ENCODE measurements at places on chromosomes 1 and 21.

DNA sequence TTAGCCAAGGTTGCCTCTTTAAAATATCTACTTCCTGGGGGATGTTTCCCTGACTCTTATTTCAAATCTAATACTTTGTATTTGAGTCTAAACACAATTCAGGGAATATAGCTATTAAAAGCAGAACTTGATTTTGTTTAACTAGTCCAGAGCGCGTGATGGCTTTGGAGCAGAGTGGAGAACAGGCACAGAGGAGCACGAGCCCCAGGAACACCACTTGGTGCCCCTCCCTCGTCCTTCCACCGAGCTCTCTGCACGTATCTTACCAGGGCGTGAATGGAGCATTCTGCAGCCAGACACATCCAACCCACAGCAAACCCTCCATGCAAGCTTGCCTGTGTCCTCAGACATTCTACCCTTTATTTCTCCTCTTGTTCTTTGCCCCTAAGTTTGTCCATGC is 14.1 kb downstream of the KIF26B start:
- DNase-seq: no peak

GRCh38 chr21:28299946-28300345 is 692.7 kb downstream of the LTN1 start:
- DNase-seq: no peak

- DNase-seq: no peak
Observed at GRCh38 chr1:96291468-96291867, 430.1 kb upstream of the PTBP2 start.

GRCh38 chr1:95467036-95467435 is 233.0 kb downstream of the RWDD3 start:
- DNase-seq: no peak

DNA sequence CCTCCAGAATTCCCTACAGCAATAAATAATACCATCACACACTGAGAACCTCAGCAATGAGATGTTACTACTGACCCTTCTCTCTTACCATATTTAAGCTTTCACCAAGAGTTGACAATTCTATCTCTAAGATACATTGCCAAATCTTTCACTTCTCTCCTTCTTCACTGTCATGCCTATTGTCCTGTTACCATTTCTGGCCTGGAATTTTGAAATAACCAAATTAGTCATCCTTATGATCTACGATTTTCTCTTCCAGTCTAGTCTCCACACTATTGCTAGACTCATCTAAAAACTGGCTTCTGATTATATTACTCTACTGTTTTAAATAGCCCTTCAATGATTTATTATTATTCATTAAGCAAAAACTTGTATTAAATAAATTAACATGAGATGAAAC is 656.1 kb upstream of the ADGRL4 start:
- no peak for DNase-seq

GRCh38 chr1:68198752-68199151 is 33.6 kb downstream of the WLS start:
- no peak for DNase-seq

- DNase-seq: no peak
Observed at GRCh38 chr1:97489834-97490233, 431.0 kb downstream of the DPYD start.

Data from stimulated activated naive CD8-positive, alpha-beta T cell treated with anti-CD3 and anti-CD28 coated beads, Interleukin-15, Interleukin-2, amounts not matched to agents 100 U/mL and 50 U/mL, for 24 hours (primary cell).